ENCODE measurements at places on chromosomes 2 and 18.

DNA sequence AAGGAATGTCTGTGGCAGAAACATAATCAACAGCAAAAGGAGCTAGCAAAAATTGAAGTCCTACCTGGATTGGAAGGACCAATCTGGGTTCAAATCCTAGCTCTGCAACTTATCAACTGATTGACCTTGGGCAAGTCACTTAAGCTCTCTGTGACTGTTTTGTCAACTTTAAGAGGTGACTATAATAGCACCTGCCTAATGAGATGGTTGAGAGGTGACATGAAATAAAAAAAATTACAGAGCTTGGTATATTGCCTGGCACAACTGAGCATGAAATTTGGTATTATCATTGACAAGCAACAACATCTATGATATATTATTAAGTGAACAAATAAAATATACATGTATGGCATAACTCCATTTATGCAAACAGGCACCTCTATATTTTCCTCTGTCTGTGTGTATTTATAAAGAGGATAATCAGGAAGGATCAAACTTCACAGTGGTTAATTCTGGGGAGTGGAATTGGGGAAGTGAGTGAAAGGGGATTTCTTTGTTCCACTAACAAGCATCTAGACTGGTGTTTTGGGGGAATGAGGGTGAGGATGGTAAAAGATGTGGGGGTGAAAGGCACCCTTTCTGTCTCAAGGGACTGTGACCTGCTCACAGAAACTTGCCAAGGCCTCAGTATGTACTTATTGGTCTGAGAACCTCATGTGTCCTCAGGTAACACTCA lies 132.8 kb upstream of the SERTAD2 start:
- no peak for DNase-seq

GRCh38 chr18:44673256-44673880 lies 7.3 kb upstream of the SETBP1 start:
- DNase-seq: no peak

DNA sequence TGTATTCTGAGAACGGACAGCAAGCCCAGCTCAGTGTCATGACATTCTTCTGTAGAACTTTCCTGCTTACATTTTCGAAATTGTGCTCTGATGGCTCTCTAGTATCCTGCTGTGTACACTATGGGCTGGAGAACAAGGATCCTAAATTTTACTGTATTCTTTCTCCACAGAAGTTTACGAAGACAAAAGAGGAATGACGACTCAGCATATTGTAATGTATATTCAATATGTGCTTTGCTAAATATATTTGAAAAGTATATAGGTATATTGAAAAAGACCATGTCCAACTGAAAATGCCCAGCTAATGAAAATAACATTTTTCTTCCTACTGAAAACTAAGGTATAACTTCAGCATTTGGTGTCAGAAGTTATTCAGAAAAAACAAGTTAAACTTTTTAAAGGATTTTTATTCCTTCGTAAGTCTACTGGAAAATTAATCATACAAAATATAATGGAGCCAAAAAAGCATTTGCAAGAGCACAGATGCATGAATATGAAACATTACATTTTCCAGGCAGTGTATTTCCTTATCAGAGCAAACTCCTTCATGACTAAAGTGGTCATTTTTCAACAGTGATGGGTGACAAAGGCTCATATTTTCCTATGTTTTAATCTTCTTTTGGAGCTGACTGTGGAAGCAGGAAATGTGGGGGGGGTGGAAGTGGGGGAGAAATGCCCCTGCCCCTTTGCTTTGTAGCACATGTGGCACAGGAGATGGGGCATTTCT lies 143.8 kb upstream of the THUMPD2 start:
- no peak for DNase-seq

GRCh38 chr2:235500761-235501672 lies 7.2 kb downstream of the AGAP1 start:
- DNase-seq: no peak

GRCh38 chr18:56984731-56985130 lies 162.2 kb upstream of the BOD1L2 start:
- no peak for DNase-seq

DNA sequence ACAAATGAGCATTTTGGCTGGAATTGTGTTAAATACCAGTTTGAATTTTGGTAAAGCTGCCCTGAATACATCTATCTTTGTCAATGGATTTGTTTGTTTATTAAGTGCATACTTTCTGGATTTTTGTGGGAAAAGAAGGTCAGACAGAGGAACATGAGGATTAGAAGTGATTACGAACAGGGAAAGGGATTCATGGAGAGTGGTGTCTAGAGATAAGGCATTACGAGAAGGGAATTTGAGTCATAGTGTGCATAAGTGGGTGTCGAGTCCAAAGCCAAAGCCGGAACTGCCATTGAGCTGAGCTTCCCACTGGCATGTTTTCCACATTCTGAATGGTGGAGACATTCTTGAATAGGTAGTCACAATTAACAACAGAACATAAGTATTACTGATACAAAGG lies 68.9 kb upstream of the EFEMP1 start:
- DNase-seq: no peak

GRCh38 chr18:77086034-77086433 lies 46.5 kb downstream of the MBP start:
- DNase-seq: no peak

- DNase-seq: peak; percentile 63
Observed at GRCh38 chr18:70426818-70427217, 138.0 kb downstream of the SOCS6 start.

GRCh38 chr18:47168913-47169312 lies 7.3 kb downstream of the IER3IP1 start:
- DNase-seq: no peak

DNA sequence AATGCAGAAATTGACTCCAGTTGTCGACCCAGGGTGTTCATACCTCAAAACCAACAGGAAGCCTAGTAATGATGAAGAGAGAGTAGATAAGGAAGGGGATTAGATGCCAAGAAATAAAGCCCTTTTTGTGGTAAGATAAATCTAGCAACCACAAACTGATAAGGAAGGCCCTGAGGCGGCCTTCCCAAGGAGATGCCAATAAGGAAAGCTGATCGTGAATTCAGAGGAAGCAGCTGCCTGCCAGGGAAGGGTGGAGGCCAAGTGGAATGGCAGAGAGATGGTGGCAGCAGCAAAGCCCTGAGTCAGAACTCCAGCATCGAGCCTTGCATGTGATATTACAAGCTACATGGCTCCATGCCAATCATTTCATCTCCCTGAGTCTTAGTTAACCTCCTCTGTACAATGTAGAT lies 126.3 kb downstream of the IRS1 start:
- no peak for DNase-seq

- DNase-seq: peak; percentile 28
Observed at GRCh38 chr2:34570266-34570872, 971.3 kb upstream of the FAM98A start.

GRCh38 chr2:26035090-26035743 lies 1.3 kb downstream of the RAB10 start:
- DNase-seq: peak; percentile 26

- DNase-seq: peak; percentile 30
Observed at GRCh38 chr18:11785444-11786055, 65.7 kb upstream of the CHMP1B start.

- DNase-seq: no peak
Observed at GRCh38 chr2:15678346-15678745, 86.7 kb downstream of the DDX1 start.

DNA sequence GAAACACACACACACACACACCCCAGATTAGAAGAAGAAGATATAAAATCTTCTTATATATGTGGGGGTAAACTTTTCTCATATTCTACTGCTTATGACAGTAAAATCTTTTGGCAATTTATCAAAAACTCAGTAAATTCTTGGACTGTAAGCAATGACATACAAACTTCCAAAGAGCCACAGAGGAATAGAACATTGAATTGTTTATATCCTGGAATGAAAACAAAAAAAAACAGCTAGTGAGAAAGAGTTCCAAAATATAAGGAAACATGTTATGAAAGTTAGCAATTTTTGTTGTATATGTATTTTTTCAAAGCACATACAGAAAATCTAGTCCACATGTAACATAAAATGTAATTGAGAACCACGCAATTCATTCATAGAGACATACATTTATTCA lies 764.9 kb downstream of the DSC3 start:
- no peak for DNase-seq

DNA sequence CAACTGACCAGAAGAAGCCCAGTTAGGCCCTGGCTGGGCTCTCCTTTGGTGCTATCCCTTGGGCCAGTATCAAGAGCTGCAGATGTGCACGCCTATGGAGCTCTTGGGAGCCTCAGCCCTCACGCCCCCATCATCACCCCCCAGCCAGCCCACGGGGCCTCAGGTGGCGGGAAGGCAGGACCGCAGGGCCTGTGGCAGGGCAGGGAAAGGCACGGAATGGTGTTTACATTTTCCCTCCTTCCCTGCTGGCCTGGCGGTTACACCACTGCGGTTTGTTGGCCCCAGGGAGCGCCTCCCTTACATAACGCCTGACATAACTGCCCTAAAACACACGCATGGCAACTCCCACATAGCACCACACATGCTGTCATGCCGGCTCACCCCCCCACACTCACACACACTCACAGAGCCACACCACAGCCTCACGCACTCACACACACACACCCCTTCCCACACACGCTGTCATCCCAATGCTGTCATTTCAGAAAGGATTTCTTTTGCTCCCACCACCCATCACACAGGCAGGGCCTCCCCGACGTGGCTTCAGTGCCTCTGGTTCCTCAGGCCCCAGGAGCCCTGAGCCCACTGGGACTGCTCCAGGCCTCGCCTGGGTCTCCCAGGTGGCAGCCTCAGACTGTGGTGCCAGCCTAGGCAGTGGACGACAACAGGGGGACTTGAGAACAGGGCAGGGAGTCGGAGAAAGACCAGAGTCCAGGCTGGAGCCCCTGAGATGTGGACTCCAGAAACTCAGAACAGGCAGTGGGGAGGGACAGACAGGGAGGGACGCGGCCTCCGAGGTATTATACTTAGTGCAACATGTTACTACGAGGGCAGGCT lies 15.7 kb downstream of the ZFP36L2 start:
- DNase-seq: peak; percentile 61

GRCh38 chr2:231360401-231360800 lies 35.1 kb upstream of the B3GNT7 start:
- DNase-seq: no peak

DNA sequence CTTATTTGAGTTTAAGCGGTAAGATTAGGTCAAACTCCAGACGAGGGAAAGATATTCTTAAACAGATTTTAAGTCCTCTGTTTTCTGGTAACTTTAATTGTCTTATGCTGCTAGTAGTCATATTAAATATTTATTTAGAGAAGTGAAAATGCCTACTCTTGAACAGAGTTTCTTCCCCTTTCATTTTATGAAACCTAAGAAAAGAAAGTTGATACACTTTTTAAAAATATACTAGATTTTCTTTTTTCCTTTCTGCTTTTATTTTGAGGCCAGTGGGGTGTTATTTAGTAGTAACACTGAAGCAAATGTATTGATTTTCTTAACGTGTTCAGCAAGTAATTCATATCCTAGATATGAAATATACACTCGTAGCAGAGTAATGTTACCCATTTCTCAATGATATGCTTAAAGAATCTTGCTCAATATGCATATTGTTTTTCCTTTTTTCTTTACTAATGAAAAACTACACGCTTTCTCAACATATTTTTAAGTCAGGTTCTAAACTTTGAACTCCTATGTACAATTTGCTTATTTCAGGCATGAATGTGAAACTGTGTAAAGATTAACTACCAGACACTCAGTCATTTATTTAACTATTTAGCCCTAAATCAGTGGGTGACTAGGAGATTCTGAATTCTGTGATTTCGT lies 691 bp downstream of the KYNU start:
- no peak for DNase-seq

DNA sequence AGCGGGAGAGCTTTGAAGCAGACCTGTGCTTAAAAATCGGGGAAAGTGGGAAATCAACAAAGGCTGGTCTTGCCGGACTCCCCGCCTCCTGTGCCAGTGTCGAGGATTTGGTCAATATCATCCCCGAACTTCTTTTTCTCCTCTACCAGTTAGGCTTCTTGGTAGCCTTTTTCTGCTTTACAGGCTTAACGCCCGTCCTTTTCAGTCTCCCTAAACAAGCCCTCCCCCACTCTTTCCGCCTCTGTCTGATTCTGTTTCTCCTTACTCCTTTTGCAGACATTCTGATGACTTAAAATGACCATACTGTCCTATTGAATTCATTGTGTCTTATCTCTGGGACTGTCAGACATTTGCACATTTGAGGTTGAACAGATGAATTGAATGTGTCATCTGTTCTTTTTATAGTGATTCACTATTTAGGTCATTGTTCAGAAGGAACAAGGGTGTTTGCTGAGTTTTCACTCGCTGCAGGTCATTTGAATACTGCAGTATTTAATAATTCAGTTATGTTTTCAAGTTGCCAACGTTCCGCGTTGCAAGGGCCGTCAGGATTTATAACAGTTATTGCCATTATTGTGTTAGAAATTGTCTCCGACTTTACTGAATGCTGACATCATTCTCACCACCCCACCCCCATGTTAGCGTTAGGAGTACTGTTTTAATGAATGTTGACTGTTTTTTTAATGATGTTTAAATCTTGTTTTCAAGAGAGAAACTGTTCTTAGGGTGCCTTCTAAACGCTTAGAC lies 1.1 kb downstream of the ITGAV start:
- DNase-seq: peak; percentile 69

GRCh38 chr18:70322928-70323327 lies 34.1 kb downstream of the SOCS6 start:
- DNase-seq: peak; percentile 24

DNA sequence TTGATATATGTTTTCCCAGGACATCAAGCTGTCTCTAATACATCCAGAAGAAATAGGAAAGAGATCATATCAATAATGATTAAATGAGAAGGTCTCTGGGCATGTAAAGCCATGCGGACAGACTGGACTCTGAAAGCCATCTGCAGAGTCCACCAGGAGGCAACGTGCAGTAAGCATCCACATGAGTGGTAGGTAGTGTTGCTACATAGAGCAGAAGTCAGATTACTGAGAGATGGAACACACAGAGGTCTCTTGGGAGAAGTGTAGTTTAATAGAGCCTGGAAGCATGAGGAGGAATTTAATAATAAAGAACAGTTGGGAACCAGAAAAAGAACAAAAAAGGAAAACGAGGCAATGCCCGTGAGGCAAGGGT lies 758.1 kb upstream of the DDX18 start:
- no peak for DNase-seq

DNA sequence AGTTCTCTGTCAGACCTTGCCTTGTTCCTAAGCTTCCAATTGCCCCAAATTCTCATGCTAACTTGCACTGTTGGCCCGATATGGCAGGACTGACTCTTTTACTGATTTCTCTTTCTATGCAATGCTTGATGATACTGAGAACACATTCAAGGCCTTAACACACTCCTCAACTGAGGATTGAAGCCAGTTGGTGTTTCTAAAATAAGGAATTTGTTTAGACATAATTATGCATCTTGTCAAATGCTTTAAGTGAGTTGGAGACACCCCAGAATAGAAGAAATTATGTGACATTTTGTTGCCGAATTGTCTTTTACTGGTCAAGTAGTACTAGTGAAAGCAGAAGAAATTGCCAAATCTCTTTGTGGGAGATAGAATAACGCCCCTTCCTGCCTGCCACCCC lies 60.0 kb upstream of the THSD7B start:
- DNase-seq: no peak

DNA sequence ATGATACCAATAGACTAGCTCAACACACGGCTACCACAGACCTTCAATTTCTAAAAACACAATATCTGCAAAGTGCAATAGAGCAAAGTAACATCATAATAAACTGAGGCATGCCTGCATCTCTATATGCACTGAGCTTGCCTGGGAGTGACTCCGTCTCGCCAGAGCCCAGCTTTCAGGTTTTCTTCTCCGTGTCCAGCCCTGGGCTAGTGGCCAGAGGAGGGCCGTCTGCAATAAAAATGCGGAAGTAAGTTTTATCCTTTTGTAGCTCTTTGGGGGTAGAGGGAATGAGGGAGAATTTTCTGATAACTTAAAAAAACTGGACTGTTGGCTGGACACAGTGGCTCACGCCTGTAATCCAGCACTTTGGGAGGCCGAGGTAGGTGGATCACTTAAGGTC lies 41.0 kb upstream of the GPR17 start:
- no peak for DNase-seq

All from Ammon's horn (tissue), 1 donor.